IPS DF 6.9 (cell line): ENCODE measurements at places on chromosomes 4 and X.

GRCh38 chrX:460823-461640 lies 74.3 kb upstream of the PPP2R3B start:
- DNase-seq, result no peak

GRCh38 chrX:9227276-9227675 lies 193.3 kb upstream of the FAM9B start:
- DNase-seq, result no peak

DNA sequence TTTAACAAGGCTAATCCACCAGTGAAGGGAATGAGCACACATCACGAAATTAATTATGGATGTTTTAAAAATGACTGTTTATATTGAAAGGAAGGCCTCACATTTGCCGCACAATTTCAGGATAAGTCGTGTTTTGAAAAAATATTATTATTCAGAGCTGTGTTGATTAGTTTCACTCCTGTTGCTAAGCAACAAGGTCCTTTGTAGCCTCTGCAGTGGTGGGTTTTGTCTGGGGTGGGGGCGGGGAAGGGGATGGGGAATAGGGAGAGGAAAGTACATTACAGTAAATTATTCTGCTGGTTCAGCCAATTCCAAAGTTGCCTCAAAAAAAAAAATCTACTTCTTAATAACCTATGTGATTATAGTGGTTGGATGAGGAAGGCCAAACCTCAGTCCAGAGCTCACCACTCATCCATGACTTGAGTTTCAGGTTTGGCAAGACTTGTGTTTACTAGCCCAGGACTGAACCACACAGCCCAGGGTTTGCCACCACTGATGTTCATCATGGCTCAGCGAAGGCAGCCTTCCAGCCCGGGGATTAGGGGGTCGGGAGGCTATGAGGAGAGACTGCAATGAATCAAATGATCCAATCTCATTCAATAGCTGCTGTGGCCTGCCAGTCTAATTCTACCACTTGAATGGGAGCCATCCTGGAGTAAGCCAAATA lies 162.5 kb upstream of the ATP6AP2 start:
- no peak for DNase-seq

DNA sequence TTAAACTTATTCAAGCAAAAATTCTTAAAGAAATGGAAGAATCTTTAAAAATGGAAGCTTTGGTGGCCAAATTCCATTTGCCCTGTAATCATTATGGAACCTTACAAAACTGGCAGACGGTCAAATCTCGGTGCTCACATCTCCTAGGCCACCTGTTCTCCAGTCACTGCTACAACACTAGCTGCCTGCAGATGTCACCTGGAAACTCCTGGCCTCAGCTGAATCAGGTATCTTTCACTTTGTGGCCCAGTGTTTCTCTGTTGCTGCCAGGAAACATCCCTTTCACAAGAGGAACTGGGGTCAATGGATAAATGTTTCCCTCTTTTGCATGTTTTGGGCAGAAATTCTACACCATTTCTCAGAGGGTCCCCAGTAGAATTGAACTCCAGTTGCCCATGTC lies 4.2 kb upstream of the CXCL3 start:
- no peak for DNase-seq

- DNase-seq, result no peak
Observed at GRCh38 chrX:6299724-6300123, 71.1 kb upstream of the NLGN4X start.

GRCh38 chrX:31266203-31267076 lies 194.6 kb upstream of the FTHL17 start:
- DNase-seq, result no peak
